Pancreas (tissue), 10 donors: ENCODE measurements at places on chromosomes 4 and X. TPM values are rescaled to one million over a fixed set of nuclear protein-coding genes. Genes with fewer than 3 reads are reported as not detected.

DCAF12L1 gene
- total RNA-seq: not detected

DNA sequence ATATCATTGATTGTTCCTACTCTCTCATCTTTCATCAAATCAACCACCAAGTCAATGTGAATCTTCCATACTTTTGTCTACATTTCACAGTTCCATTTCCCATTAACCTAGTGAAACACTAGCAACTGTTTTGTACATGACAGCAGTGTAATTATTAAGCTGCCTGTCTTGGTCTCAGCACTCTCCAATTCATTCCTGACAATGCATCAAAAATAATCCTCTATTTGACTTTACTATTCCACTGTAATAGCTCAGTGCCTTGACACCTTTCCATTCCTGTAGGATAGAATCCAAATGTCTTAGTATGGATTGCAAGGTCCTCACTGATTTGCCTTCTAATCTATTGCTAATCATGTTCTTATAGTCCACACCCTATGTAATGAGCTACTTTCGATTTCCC, 2405.8 kb downstream of the PCDH7 start:
- DNase-seq: no peak
- H3K27ac ChIP-seq: no peak overlapping the region
- H3K36me3 ChIP-seq: no peaks in the 10 kb centered on the region
- no peaks in the 10 kb centered on the region for H3K4me1 ChIP-seq

MAGEA9B gene
- not detected for total RNA-seq

- no peaks in the 10 kb centered on the region for H3K27me3 ChIP-seq
- no peak overlapping the region for H3K27ac ChIP-seq
- H3K4me3 ChIP-seq: no peak overlapping the region
- H3K36me3 ChIP-seq: no peaks in the 10 kb centered on the region
Measured at GRCh38 chr4:99818661-99819060, 2.0 kb downstream of the DAPP1 start.

CLCN4 gene
- total RNA-seq: 1.5 TPM
